NCI-H1417 treated with DMSO at 0.1 percent for 48 hours (cell line): ENCODE measurements at places on chromosomes 7 and 10.

GRCh38 chr7:73423519-73424488 lies 9.8 kb upstream of the FZD9 start:
- no peak for DNase-seq

- no peak for DNase-seq
Observed at GRCh38 chr10:92420546-92421275, 129.7 kb downstream of the MARCHF5 start.

- no peak for DNase-seq
Observed at GRCh38 chr7:29080803-29081202, 65.5 kb downstream of the CPVL start.

GRCh38 chr10:88858491-88858890 lies 6.8 kb upstream of the ANKRD22 start:
- DNase-seq: no peak

GRCh38 chr10:1179346-1180070 lies 123.3 kb downstream of the WDR37 start:
- DNase-seq: no peak

DNA sequence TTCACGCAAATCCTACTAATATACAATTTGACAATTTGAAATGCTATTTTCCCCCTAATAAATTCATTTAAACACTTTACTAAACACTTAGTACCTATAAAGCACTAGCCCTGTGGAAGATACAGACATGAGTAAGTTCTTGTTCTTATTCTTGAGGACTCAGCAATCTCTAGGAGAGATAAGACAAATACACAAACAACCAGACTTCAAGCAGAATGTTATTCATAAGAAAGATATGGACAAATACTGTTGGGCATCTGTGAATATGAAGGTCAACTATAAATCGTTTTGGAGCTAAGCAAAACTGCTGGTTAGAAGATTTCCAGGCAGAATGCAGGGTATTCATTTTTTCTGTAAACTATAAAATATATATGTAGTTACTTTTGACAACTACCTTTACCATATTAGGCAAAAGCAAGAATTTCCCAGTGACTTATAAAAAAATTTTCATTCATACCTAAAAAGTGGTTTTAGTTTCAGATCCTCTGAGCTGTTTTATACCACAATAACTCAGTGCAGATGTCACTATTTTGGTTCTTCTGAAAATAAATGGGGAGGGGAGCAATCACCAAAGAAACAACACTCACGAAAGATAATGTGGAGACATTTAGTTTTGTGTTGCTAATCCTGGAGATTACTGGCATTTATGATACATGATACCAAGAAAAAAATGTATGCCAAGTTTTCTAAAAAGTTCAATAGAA lies 3.8 kb downstream of the VPS41 start:
- DNase-seq: no peak

DNA sequence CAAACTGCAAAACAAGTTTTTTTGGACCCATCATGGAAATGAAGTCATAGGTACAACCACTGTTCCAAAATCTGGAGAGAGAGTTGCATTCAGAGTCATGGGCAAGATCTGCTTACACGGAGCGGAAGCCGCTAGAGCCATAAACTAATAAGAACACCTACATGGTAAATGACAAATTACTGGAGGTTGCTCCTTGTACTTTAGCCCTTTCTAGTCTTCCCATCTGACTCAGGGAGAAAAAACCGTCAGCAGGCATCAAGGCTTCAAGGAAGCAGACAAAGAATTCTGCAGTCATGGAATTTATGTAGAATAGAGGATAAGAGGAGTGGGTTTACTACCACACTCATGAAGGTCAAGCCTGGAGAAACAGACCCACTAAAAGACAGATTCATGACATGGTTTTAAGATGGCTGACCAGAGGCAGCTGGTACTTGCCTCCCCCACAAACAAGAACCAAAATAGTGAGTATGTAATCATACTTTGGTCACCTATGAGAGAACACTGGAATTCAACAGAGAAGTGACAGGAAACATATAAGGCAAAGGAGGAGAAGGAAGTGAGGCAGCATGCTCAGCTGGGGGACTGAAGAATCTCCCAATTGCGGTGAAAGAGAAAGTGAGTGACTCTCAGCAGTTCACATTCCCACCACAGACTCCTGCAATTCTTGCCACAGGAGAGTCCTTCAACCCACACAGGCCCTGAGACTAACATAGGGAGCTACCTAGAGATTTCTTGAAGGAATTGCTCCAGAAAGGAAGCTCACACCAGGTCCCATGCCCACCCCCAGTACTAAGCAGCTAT lies 42.4 kb upstream of the ASAH2 start:
- no peak for DNase-seq

GRCh38 chr7:27164367-27165088 lies 809 bp downstream of the HOXA9 start:
- DNase-seq: no peak

- DNase-seq: no peak
Observed at GRCh38 chr7:132133501-132133900, 442.8 kb downstream of the PLXNA4 start.

GRCh38 chr10:110553905-110554304 lies 13.6 kb upstream of the SMC3 start:
- no peak for DNase-seq

DNA sequence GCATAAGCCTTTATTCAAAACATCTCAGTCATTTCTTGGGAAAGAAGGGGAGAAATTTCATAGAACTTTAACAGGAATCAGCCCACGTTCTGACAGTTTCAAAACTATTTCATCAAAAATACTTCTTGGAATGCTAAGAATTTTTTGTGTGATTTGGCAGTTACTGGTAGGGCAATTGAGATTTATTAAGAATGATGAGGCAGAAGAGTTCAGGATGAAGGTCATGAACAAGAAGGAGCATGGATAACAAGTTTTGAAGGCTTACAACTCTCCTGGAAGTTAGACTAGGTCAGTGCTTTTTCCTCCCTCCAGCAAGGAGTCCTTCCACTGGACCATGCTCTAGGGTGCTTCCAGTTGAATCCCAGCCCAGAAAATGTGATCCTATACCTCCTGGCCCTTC lies 569.9 kb downstream of the ANKRD7 start:
- no peak for DNase-seq

DNA sequence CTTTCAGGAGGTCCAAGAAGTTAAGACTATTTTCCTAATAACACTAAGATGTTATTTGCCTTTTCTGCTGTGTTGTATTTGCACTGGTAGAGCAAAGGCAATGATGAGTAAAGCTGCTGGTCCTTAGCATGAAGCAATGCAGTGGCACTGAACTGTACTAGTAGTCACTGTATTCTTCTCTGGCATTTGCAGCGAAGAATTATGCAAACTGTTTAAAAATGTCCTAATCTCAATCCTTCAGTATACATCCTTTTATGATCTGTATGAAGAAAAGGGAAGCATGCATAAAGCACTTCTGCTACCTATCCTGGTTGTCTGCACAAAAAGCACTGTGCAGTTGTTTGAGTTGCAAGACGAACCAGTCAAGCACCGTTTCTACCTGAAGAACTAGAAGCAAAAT lies 20.4 kb downstream of the IGF2BP3 start:
- DNase-seq: no peak

- DNase-seq: peak; percentile 92
Observed at GRCh38 chr7:5423976-5424748, 528 bp upstream of the TNRC18 start.

DNA sequence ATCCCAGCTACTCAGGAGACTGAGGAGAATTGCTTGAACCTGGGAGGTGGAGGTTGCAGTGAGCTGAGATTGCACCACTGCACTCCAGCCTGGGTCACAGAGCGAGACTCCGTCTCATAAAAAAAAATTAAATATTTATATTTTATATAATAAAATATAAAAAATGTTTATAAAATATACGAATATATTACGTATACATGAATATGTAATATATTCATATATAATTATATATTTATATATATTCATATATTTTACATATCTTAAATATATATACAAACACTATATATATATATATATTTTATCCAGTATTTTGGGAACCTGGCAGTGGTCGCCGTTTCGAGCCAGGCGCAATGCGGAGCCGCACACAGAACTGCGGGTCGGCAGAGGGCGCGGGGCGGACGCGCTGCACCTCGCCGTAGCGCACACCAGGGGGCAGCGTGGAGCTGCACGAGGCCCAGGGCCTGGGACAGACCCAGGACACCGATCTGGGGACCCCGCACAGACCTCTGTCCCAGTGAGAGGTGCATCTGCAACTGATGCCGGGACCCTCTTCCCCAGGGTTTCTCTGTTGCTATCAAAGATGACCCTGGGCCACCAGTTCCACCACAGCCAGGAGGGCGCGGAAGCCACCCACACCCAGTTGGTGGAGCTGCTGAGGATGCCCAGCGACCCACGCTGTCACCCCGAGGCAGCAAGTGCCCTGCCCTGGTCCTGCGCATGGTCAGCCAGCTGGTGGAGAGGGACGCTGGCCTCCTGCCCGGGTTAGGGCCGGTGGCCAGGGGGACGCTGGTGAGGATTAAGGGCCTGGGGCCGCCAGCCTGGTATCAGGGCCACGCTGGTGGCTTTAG lies 22.7 kb downstream of the AP5Z1 start:
- no peak for DNase-seq

DNA sequence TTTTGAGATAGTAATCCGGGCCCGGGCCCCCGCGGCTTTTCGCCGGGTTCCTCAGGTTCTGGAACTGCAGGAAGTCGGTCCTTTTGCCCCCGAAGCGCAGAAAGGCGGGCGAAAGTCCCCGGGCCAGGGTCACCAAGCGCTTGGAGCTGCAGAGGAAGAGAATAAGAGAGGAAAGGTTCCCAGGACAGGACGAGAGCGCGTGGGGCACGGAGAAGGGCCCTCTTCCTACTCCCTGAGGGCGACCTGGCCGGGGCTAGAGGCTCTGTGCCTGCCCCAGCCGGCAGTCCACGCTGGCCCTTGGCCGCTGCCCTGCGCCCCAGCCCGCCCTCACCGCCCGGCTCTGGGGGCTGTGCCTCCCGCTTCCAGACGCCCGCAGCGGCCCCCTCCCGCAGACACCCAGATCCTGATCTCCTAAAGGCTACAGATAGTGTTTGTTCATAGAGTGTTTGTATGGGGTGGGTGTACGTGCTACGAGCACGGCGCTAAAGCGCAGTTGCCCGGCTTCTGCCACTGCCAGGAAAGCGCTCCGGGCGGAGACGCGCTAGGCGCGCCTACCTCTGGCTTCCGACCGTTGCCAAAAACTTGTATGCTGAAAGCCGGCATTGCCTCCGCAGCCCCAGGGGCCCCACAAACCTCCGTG lies 3.2 kb downstream of the HPSE2 start:
- DNase-seq: no peak

DNA sequence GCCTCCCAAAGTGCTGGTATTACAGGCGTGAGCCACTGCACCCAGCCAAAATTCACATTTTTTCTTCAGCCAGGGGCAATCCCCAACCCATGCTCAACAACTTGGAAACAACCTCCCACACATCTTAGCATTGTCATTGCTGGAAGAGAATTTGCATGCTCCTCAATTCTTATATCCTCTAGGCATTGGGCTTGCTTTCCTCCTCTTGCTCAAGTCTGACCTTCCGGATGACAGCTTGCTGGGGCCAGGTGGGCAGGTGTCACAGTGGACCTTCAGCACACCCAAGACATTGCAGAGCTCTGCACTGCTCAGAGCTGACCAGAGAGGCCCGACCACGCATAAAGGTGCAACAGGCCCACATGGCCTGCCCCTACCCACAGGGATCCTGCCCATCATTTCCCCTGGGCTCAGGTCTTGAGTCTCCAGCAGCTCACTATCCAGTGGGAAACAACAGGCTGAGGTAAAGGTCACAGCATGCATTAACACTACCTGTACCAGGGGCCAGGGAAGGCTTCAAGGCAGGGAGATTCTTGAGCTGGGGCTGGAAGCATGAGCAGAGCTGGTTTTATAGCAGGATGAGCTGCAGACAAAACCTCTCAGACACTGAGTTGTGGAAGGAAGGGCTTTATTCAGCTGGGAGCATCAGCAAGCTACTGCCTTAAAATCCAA lies 6.8 kb upstream of the GPR15LG start:
- DNase-seq: no peak

GRCh38 chr7:30180718-30181117 lies 45.9 kb downstream of the MTURN start:
- peak; percentile 16 for DNase-seq

- no peak for DNase-seq
Observed at GRCh38 chr10:51786684-51787035, 87.3 kb upstream of the CSTF2T start.

DNA sequence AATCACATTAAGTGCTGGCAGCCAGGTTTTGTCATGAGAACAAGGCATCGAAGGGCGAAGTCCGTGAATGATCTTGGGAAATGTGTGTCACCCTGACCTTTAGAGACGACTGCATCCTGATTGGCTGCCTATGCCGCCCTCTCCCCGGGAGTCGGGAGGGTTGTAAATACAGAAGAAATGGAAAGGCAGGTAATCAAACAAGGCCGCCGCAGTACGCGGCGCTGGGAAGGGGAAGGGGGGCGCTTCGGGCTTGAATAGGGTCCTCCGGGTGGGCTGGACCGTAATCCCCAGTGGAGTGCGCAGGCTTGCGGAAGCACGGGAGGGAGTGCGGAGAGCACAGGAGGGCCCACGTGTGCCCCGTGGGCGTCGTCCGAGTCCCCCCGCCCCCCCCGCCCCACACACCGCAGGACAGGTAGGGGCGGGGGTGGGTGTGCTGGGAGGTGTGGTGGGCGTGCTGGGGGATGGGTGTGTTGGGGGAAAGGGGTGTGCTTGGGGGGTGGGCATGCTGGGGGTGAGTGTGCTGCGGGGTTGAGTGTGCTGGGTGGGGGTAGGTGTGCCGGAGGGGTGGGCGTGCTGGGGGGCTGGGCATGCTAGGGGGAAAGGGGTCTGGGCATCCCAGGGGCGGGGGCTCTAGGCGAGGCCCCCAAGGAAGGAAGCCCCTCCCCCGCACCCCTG lies 169.4 kb downstream of the ARHGAP12 start:
- DNase-seq: peak; percentile 26

DNA sequence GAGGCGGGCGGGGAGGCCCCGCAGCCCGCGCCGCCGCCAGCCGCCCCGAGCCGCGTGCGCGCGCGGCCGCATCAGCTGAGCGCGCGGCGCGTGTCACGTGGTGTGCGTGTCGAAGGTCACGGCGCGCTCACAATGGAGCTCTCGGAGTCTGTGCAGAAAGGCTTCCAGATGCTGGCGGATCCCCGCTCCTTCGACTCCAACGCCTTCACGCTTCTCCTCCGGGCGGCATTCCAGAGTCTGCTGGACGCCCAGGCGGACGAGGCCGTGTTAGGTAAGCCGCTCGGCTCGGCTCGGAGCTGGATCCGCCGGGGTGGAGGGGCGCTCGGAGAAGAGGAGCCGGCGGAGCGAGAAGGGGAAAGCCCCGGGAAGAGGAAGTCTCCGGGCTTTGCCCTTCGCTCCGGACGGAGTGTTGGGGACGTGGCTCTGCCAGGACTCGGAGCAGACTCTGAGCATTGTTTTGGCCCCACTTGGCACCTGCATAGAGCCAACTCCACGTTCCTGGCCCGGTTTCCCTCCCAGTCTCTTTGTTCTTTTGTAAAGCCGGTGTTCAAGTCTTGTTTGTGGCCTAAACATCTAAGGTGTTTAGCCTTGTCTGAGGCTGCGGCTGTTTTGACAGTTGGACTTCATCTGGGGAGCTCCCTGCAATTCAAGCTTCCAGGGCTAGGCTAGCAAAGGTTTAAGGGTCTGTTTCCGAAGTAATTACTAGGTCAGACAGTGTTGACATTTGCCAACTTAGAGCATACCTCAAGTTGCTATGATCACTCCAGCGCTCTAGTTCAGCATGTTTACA lies at the start of gene COMMD3:
COMMD3 (plus strand) TSS at position 103 of the 790 bp plus-strand sequence; CDS start at position 133, 30 bp downstream.
- DNase-seq: peak; percentile 39
